ENCODE measurements at places on chromosomes 2 and 18.

- DNase-seq, result no peak
Observed at GRCh38 chr2:186575302-186575701, 14.6 kb upstream of the ITGAV start.

- no peak for DNase-seq
Observed at GRCh38 chr2:225025917-225026571, 16.2 kb downstream of the DOCK10 start.

- DNase-seq, result no peak
Observed at GRCh38 chr2:44333994-44334393, 27.3 kb downstream of the PREPL start.

GRCh38 chr2:79387431-79387830 is 125.4 kb upstream of the CTNNA2 start:
- DNase-seq, result no peak

GRCh38 chr18:9961041-9961440 is 47.2 kb downstream of the VAPA start:
- no peak for DNase-seq

GRCh38 chr2:160907738-160908137 is 252.5 kb upstream of the TANK start:
- no peak for DNase-seq

GRCh38 chr18:8162802-8163201 is 446.4 kb upstream of the RAB12 start:
- no peak for DNase-seq

- no peak for DNase-seq
Observed at GRCh38 chr18:33495278-33495677, 54.8 kb upstream of the CCDC178 start.

- DNase-seq, result no peak
Observed at GRCh38 chr2:55621802-55622201, 4.4 kb upstream of the PPP4R3B start.

DNA sequence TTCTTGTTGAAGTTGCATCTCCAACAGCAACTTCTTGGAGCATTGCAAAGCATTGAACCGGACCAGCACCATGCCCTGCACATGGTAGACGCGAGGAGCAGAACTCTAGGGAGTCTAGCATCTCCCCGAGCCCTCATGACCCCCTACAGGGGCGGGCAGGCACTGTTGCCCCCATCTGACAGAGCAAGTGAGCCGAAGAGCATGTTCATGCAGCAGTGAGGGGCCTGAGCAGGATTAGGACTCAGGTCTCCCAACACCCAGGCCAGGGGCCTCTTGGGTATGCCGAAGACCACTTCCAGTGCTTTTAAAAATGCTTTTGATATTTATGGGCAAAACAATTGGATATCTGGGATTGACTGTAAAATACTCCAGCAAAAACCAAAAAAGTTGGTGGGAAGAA is 163.3 kb downstream of the TFCP2L1 start:
- no peak for DNase-seq

DNA sequence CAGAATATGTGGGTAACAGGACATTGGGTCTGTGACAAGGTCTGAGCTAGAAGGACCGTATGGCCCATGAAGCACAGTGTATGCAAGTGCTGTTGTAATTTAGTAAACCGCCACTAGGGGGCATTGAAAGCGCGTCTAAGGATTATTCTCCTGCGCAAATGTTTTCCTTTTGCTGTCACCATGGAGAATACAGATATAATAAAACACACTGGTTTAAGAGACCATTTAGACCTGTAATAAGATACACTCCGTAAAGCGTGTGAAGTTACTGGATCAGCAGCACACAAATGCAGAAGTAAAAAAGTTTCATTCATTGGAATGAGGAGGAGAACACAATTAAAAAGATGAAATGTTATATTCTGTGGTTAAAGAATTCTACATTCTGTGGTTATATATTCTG is 272.4 kb downstream of the AGAP1 start:
- DNase-seq, result peak; percentile 6

- DNase-seq, result no peak
Observed at GRCh38 chr2:45237128-45237527, 227.9 kb upstream of the SIX2 start.

DNA sequence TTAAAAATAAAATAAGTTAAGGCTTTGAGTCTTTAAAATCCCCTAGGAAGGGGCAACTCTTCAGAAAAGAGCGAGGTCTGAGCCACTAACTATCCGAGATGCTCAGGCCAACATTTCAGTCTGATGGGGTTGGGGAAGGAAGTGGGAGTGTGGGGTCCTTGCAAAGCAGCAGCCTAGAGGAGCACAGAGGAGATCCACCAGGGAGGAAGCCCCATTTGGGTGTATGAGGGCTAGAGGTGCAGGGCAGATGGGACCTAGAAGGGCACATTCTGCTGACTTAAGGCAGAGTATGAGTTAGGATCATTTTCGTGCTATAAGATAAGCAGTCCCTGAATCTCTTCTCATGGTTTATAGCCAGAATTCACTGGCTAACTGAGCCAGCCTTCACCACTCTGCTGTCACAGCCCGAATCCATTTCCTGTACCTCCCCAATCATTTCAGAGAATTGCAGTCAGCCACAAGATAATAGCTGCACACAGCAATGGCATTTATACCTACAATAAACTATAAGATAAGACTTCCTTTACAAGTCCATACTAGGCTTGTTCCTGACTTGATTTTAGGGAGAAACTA is 37.0 kb downstream of the MRPL30 start:
- DNase-seq, result no peak

DNA sequence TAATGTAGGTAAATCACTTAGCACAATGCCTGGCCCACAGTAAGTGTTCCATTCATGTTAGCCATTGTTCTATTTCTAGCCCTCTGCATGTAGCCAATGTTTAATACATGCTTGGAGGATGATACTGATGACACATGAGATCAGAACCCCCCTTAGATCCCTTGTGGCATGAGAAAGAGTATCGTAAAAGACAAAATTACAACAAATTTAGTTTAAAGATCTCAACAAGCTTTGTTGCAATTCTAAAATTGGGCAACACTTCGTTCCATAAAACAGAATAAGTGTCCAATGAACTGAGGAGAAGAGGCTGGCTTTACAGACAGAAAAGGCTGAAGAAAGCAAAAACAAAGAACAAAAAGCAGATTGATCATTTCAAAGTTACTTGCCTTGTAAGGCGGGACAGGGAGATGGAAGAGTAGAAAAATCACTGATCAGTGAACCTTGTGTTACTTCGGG is 148.7 kb upstream of the SLC1A4 start:
- no peak for DNase-seq

DNA sequence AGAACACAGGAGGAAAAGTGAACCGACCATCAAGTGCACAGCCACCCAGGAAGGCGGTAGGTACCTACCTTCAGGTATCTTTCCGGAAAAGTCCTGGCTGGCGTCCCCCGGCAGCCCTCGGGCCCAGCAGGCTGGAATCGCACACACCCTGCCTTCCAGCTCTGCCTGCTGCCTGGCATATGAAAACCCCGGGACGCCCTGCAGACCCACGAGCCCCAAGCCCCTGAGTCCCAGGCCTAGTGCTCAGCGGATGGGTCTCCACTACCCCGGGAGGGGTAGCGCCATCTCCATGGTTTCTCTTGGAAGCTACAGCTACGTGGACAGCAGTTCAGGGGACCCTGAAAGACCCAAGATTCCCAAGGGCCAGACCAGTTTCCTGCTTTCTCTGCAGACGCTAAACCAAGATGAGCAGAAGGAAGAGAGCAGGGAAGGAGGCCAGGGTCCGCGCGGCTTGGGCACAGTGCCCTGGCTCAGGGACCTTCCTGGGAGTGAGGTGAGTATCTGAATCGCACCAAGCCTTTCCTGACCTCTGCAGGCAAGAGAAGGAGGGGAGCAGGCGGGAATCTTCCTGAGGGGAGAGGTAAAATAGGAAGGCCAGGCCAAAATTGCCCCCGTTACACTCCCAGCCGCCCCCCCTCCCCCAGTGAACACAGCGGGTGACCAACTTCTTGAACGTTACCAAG is 80.4 kb downstream of the ARHGEF4 start:
- no peak for DNase-seq

GRCh38 chr2:27988718-27989117 is 98.2 kb downstream of the BABAM2 start:
- no peak for DNase-seq

- no peak for DNase-seq
Observed at GRCh38 chr2:84880395-84880644, 564 bp downstream of the TRABD2A start.

- DNase-seq, result no peak
Observed at GRCh38 chr2:235851828-235852525, 316.2 kb downstream of the GBX2 start.

DNA sequence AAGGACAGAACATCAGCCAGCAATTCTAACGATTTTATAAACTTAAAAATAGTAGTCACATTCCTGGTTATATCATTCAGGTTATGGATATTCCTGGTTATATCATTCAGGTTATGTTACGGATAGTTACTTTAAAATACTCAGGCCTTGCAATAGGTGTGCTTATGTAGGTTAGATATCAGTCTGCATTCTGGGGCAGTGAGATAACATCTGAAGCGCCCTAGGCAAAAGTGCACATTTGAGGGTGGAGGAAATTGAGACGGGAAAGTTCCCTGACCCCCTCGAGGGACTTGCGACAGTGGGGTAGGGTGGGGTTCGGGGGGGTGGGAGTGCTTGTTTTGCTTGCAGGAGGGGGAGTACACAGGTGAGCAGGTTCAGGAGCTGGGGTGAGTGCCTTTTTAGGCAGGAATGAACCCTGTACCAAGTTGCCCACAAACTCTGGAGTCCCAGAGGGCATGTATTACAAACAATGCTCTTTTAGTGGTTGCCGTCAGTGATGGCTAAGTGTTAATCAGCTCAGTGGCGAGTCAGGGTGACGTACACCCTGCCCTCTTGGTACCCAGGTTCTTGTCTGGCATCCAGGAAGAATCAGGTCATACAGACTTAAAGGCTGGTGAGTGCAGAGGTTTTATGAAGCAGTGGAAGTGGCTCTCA is 31.8 kb downstream of the CREG2 start:
- DNase-seq, result no peak

Measured in activated T-helper 1 cell treated with anti-CD3 and anti-CD28 coated beads, Interleukin-2, amount 50 U/mL, for 16 hours (primary cell).